ENCODE measurements at places on chromosomes 12 and 14.
A peak's percentile ranks its signal among the peaks of the same experiment; 100 is the strongest.

DNA sequence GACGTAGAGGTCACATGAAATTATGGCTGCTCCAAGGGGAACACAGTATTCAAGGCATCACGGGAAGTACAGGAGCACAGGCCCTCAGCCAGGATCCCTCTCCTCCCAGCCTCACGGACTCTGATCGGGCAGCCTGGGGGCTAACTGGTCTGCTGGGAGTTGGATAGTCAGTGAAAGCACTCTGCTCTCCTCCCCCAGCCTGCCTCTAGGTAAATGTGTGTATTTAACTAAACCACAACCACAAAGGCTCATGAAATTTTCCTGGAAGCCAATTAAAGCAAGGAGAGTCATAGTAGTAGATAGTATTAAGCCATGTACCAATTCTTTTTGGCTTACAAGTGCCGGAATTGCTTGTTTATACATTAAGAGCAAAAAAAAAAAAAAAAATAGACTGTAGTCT, 254.3 kb downstream of the MSRB3 start:
- DNase-seq: no peak

- no peak for DNase-seq
Measured at GRCh38 chr14:95464103-95464502, 52.3 kb downstream of the SYNE3 start.

- DNase-seq: peak; percentile 36
Measured at GRCh38 chr14:104545151-104545941, 34.2 kb upstream of the C14orf180 start.

DNA sequence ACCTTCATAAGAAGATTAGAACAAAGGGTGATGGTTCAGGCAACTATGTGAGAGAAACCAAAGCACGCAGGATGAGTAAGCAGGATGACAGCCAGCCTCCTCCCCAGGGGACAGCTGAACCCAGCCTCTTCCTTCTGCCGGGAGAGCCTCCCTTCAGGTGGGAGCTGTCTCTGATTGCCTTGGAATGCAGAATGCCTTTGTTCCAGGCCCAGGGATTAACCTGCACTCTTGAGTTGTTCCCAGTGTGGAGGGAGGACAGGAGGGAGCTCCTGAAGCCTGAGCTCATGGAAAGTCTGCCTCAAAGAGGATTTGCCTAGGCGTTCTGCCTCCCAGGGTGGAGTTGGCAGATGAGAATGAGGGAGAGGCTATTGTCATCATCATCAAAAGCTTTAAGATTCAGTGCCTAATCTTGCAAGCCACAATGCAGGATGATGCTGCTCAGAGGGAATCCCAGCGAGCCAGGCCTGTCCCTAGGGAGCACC, 3.6 kb upstream of the KRT6A start:
- DNase-seq: no peak

All from hypothalamus (tissue), 51 donors.